DMS 273 treated with DMSO at 0.1 percent for 48 hours (cell line): ENCODE measurements at places on chromosomes 1 and 21.

GRCh38 chr1:235239851-235240250, 78.8 kb upstream of the RBM34 start:
- DNase-seq, result no peak

DNA sequence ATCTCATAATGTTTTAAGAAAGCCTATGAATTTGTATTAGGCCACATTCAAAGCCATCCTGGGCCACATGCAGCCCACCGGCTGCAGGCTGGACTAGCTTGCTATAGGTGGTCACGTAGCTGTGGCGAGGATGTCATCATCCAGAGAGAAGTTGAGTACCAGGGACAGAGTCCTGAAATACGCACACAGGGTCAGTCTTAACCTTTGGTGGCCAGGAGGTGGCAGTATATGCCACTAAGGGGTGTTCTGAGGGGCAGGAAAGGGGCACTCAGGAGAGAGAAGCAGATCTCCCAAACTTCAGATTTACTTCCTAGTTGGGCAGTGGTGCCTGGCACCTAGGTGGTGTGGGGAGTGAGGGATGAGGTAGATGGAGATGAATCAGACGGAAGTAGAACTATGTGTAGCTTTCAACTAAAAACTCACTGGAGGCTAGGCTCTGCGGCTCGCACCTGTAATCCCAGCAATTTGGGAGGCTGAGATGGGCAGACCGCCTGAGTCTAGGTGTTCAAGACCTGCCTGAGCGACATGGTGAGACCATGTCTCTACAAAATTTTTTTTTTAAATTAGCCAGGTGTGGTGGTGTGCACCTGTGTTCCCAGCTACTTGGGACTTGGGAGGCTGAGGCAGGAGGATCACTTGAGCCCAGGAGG, 16.3 kb upstream of the CDK18 start:
- DNase-seq, result peak; percentile 53

DNA sequence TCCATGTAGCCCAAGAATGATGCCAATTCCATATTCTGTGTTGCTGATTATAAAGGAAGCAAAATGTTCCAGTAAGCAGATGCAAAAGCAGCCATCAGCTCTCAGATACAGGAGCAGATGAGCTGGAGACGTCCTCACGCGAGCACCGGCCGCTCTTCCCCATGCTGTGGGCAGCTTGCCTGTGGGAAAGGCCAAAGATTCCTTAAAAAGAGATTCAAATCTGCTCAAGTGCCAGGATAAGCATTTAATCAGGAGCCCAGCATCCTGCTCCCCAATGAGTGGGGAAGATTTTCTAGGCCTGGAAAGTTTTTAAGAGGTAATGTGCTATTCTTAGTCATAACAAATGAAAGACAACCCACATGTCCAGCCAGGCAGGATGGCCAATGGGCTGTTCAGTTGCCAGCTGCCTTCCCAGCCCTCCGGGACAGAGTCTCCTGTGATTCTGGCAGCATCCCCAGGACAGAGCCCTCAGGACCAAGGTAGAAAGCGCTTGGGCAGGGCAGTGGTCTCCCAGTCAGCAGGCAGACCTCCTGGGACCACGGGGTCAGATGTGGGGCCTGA, 108.2 kb upstream of the TMPRSS2 start:
- DNase-seq, result no peak

DNA sequence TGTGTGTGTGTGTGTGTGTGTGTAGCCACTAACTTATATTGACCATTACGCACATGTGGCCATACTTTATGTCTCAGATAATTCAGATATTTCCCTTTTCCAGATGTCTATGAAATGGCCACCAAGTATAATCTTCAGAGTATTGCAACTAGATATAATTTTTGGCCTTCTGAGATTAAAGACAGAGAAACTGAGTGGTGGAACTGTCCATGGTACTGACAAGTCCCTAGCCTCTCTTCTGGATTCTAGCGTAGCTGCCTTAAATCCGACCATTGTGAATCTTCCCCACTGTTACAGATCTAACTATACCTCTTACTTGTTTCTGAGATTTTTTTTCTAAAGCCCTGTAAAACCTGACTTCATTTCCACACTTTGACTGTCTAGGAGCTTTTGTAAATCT, 100.0 kb upstream of the SERTAD4 start:
- no peak for DNase-seq

DNA sequence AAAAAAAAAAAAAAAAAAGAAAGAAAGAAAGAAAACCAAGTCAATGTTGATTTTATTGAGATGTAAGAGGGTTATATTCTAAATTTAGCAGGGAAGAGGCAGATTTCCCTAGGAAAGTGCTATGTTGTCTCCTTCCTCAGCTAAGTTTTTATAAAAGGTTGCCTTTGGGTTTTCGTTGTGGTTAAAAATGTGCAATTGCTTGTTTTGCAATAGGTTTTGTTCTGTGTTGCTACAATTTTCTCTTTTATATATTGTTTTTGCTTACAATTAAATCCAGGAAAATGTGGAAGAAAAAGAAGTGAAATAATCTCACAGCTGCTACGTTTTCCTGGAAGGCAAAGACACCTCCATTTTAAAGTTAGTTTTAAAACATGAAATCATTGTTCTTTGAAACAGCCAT, 136.7 kb upstream of the C1orf105 start:
- DNase-seq, result no peak

GRCh38 chr1:34696981-34697380, 57.9 kb upstream of the GJB5 start:
- DNase-seq, result no peak

DNA sequence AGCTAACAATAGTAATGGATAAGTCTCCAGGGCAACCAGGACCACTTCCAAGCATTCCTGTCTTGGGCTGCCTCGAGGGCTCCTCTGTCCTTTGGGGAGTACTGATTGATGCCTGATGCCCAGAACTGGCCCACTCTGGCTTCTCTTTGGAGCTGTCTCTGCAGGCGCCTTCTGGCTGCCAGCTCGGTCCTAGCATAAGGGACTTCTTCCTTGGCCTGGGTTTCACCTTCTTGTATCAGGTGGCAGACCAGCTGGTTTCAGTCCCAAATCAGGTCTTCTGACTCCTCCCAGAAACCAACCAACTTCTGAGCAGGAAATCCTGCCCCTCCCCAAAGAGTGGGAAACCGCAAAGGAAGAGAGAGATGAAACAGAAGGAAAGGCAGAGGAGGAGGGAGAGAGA, 10.6 kb downstream of the G0S2 start:
- DNase-seq, result no peak

DNA sequence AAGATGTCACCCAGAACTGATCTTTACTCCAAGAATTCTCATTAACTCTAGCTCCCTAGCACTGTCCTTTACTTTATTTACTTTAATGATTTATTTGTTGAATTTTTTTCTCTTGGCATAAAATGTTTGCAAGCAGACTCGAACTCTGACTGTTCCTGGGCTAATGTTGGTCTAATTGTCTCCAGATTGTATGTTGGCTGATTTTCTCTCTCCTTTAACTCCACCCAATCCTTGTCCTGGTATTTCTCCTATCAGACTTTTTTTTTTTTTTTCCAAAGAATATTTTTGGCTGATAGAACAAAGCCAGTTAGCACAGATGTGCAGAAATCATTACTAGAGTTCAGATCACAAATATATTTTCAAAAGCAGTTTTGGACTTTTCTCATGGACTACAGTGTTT, 82.6 kb downstream of the ATF6 start:
- no peak for DNase-seq

DNA sequence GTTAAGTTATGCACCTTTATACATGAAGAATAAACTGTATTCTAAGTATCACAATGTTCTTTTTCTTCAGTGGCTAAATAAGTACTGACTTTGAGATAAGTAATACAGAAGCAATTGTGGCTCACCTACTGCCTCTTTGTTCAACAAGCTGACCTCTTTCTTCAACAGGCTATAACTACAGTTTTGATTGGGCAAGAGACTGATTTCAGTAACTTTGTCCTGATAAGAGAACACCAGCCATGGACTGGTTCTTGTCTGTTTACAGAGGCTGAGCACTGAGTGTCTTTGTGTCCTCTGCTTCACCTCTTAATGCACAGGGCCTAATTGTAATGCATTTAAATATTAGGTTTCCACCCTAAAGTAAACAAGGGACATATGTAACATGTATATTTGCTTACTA, 34.6 kb upstream of the PDE4B start:
- no peak for DNase-seq
